Activated CD4-positive, alpha-beta T cell treated with anti-CD3 and anti-CD28 coated beads for 48 hours (primary cell): ENCODE measurements at places on chromosomes 5 and 9.

DNA sequence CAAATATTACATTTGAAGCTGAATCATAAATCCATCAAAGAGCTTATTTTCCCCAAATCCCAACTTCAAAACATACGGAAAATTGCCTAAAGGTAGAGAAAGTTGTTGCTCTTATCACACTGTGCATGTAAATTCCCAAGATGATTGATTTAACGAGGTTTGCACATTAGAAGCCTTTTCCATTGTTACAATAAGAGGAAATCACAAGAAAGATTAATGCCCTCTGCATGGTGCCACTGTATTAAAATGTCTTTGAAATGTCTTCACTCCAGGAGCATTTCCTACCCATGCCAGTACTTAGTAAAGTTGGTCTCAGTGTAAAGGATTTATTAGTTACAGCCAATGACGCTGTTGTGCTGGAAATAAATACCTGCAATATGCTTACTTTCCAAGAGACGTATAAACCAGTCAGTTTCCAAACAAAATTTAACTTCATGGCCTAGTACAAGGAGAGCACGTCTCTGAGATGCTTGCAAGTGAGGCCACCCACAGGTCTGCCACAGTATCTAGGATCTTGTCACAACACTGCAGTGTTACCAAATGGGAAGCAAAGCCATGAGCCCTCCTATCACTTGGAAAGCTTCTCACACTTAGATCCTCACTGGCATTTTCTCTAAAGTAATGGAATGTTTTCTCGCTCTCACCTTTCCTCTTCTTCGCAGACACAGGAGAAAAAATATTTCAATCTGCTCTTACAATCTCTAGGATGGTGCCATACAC lies 112.4 kb downstream of the CETN3 start:
- no peak for DNase-seq

GRCh38 chr5:66529182-66529581 lies 67.0 kb upstream of the MAST4 start:
- no peak for DNase-seq

DNA sequence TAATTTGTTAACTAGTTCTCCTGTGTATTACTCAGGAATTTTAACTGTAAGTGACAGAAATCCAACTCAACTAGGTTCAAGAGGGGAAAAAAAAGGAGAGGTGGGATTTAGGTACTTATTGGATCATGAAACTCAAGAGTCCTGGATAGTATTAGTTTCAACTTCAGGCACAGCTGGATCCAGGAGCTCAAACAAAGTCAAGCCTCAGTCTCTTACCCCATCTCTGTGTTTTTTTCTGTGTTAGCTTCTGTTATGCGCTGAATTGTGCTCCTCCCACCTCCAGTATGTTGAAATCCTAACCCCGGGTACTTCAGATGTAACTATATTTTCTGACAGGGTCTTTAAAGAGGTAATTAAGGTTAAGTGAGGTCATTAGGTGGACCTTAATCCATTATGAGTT lies 53.5 kb downstream of the SMIM23 start:
- DNase-seq, result no peak

DNA sequence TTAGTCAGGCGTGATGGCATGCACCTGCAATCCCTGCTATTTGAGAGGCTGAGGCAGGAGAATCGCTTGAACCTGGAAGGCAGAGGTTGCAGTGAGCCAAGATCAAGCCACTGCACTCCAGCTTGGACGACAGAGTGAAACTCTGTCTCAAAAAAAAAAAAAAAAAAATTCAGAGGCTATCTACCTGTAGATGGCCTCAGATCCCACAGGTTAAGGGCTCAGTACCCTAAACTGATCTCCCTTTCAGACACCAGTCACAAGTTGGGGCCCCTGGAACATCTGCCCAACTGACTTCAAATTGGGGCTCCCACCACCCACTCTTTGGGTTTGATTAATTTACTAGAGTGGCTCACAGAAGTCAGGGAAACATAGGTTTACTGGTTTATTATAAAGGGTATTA lies 65.4 kb upstream of the ERCC6L2 start:
- no peak for DNase-seq

- DNase-seq, result no peak
These were observed 65.6 kb downstream of the FOCAD start for GRCh38 chr9:20749496-20750198.

- no peak for DNase-seq
These were observed 54.0 kb upstream of the TNC start for GRCh38 chr9:115171921-115172388.

DNA sequence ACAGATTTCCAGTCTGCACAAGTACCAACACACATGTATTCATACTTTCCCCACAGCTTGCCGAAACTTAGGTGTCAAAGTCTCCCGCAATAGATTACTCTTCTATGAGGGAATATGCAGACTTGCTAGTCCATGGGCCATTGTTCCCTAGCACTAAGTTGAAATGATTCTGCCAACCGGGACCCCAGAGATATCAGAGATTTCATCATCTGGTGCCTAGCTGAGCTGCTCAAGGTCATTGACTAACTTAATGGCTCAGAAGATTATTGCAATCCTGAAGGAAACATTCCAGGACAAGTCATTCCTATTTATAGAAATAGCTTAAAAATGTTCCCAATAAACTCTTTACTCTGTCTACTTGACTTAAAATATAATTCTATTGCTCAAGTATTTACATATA lies 202.6 kb downstream of the PIK3R1 start:
- no peak for DNase-seq

DNA sequence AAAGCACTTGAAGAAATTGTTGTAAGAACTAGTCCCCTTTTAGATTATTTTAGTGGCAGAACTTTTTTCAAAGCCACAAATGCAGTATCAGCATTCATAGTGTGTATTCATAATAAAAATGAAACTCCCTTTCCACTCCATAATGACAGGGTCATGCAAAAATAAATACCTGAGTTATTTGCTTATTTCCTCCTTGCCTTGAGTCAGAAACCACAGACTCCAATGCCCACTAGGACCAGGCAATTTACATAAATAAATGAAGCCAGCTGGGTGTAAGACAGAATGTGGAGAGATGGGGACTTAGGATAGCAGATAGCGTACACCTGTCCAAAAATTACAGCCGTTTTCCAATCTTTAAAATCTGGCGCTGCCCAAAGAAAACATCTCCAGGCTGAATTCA lies 417.8 kb downstream of the TMEM161B start:
- DNase-seq, result no peak

GRCh38 chr5:150214289-150214688 lies 24.4 kb downstream of the SLC6A7 start:
- no peak for DNase-seq

DNA sequence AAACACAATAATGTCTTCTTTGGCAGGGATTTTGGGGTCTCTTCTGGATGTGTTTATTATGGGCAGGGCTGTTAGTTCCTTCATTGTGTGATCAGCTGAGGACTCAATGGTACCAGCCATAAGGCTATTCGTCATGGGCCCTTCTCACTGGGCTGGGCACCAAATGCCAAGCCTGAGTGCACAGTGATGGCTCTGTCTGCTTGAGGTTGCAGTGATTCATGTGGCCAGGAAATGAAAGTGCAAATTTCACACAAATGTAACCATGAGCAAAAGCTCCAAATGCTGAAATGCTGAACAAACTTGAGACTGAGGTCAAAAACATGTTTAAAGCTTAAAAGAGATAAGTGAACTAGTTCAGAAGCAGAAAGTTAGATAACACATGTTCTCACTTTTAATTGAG lies 191.0 kb downstream of the TARS1 start:
- no peak for DNase-seq

- no peak for DNase-seq
These were observed 2.7 kb downstream of the GNAQ start for GRCh38 chr9:78028926-78029325.

- DNase-seq, result no peak
These were observed 511 bp upstream of the WDR41 start for GRCh38 chr5:77492653-77493000.

DNA sequence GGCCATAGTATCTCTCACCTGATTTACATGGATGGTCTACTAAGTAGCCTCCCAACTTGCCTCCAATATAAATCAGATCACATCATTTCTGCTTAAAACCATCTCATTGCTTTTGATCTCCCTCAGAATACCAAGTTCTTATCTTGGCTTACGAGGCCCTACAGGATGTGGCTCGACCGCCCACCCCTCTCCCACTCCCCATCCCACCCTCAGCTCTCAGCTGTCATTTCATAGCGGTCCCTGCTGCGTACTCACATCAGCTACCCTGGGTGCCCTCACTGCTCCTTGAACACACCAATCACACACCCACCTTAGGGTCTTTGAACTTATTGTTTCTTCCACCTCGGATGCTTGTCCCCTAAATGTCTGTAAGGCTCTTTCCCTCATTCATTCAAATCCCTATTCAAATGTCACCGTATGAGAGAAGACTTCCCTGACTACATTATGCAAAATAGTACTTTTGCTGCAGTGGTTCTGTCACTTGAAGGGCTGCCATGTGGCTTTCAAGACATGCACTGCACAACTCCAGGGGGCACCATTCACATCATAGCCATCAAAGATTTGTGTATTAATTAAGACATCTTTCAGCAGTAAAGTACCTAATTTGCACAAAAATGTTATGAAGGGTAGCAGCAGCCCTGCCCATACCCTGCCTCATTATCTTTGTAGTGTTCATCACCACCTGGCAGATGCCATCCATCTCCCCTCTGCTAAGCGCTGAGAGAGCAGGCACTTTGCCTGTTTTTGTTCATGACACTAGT lies 171.1 kb downstream of the ENC1 start:
- no peak for DNase-seq

DNA sequence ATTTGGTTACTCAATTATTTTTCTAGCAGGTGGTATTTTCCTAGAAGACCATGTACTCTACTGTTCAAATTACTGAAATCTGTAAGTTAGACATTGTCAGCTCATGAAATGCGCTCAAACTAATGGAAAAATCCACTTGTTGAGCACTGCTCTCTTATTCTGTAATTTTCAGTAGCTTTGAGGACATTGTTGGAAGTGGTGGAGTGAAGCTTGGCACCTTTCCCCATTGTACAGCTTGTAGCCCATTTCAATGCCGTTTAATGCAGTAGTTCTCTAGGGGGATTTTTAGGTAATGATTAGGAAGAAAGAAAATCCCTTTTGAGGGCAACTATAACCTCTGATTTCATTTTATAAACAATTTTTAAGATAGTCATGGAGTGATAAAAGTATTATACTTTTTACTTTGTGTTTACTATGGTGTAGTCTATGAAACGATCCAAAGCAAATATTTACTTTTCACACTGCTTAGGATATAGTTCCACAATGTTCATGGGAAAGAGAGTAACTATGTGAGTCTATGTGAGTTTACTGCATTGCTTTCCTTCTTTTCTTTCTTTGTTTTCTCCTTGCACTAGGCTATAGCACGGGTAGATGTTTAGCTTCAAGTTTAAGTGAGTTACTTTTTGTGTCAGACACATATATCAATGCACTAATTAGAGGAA lies 165.8 kb upstream of the ANKH start:
- DNase-seq, result no peak

DNA sequence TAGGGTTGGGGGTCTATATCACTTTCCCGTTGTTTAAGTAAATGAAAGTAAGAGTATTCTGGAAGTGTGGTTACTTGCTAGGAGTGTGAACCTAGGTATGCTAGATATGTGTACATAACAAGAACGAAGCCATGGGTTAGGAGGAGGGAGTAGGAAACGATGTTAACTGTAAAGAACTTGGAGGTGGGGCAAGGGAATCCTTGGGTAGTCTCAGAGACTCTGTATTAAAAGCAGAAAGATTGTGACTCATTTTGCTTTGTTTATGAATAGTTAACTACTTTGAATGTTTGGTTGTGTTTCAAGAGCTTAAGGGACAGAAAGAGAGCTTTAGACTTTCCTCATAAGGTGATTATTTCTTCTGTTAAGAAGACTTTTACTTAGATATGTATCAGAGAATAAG lies 59.9 kb downstream of the TMEM252 start:
- DNase-seq, result no peak

- no peak for DNase-seq
These were observed 257.1 kb downstream of the MCTP1 start for GRCh38 chr5:95027775-95028174.

DNA sequence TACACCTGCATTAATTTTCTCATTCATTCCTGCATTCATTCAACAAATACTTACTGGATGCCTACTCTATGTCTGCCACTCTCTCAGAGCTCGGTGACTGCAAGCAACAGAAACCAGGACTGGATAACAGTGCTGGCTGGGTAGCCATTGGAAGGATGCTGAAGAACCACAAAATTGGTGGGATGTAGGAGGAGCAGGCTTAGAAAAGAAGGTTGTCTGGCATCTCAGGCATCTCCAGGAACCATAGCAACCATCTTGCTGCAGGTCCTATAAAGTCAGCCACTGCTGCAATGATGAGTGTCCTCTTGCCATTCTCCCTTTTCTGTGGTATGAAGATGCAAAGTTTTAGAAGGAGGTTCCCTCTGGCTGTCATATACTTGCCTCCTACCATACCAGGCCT lies 168.6 kb downstream of the FGF18 start:
- DNase-seq, result no peak
